ENCODE measurements at places on chromosomes 7 and 10. TPM values are rescaled to one million over a fixed set of nuclear protein-coding genes. Genes with fewer than 3 reads are reported as not detected.
A peak's percentile ranks its signal among the peaks of the same experiment; 100 is the strongest.

GRCh38 chr7:6074612-6075380 is 43.6 kb downstream of the ANKRD61 start:
- no peak for DNase-seq
- no peak overlapping the region for H3K4me3 ChIP-seq
- H3K4me1 ChIP-seq = peaks cover 6% of the 10 kb centered on the region
- H3K27me3 ChIP-seq = peaks cover 4% of the 10 kb centered on the region
- H3K36me3 ChIP-seq = no peaks in the 10 kb centered on the region
- no peak overlapping the region for H3K27ac ChIP-seq

ACSL5 gene
- total RNA-seq = 55.8 TPM

DNA sequence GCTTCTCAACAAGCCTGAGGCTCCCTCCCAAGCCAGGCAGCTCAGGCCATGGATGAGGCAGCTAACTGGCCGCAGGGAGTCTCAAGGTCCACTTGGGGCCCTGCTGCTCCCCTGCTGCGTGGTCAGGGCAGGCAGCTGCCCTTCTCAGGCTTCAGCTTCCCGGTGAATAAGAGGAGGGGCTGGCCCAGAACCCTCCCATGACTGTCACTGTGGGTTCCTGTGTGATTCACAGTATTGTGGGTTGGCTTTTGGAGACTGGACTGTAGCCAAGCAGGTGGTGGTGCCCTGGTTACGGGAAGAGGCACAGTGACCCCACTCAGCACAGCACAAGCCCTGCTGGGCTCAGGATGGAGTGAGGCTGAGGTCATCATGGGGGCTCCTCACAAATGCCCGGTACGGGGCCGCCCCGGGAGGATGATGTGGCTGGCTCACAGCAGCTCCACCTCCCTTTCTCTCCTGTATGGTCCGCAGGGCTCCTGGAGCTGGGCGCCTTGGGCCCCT is 189.8 kb downstream of the HECW1 start:
- no peak for DNase-seq
- no peak overlapping the region for H3K27ac ChIP-seq
- no peaks in the 10 kb centered on the region for H3K36me3 ChIP-seq
- no peak overlapping the region for H3K4me3 ChIP-seq
- peaks cover 7% of the 10 kb centered on the region for H3K27me3 ChIP-seq

DNA sequence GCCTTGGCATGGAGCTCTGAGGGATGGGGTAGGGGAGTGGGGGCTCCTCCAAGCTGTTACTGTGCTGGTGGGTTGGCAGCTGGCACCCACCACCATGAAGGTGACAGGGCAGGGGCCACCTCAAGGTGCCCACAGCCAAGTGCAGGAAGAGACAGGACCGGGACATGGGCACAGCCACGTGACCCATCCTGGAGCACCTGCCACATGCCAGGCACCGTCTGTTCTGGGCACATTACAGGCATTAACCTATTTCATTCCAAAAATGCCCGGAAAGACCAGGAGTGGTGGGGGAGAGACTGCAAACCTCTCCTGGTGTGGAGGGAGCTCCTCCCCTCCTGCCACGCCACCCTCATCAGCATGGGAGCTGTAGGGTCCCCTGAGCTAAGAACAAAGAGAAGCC is 56.7 kb downstream of the CAMK2B start:
- H3K4me3 ChIP-seq = no peak overlapping the region
- DNase-seq = no peak
- no peaks in the 10 kb centered on the region for H3K4me1 ChIP-seq
- no peaks in the 10 kb centered on the region for H3K36me3 ChIP-seq
- no peaks in the 10 kb centered on the region for H3K27me3 ChIP-seq
- H3K27ac ChIP-seq = peak overlapping the region; percentile 19

- no peaks in the 10 kb centered on the region for H3K27me3 ChIP-seq
- DNase-seq = no peak
- no peaks in the 10 kb centered on the region for H3K4me1 ChIP-seq
Measured at GRCh38 chr7:49400891-49401550, 372.4 kb upstream of the VWC2 start.

DNA sequence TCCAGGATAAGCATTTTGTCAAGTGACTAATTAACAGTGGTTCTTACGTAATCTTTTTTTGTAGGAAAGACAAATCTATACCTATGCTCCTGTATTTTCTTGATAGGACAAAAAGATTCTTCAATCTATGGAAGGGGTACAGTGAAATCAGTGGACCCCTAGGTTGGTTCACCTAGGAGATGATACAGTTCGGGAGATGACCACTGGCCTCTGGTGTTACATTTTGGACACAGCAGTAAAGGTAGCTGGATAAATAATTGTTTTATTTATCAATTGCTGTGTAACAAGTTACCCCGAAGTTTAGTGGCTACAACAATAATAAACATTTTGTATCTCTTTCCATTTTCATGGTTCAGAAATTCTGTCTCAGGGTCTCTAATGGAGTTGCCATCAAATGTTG is 288.2 kb upstream of the MAGI2 start:
- H3K4me1 ChIP-seq = no peaks in the 10 kb centered on the region
- peaks cover 2% of the 10 kb centered on the region for H3K27me3 ChIP-seq
- no peak for DNase-seq
- H3K36me3 ChIP-seq = no peaks in the 10 kb centered on the region
- no peak overlapping the region for H3K4me3 ChIP-seq

GRCh38 chr10:119031496-119032059 is 2.1 kb downstream of the NANOS1 start:
- DNase-seq = no peak
- H3K27me3 ChIP-seq = peaks cover 13% of the 10 kb centered on the region
- H3K27ac ChIP-seq = no peak overlapping the region
- peaks cover 14% of the 10 kb centered on the region for H3K4me1 ChIP-seq

TRA2A gene
- 119 TPM for total RNA-seq

GRCh38 chr10:48343106-48343505 is 36.6 kb downstream of the MAPK8 start:
- no peaks in the 10 kb centered on the region for H3K27me3 ChIP-seq
- DNase-seq = no peak
- no peak overlapping the region for H3K27ac ChIP-seq
- peaks cover 21% of the 10 kb centered on the region for H3K36me3 ChIP-seq
- peaks cover 24% of the 10 kb centered on the region for H3K4me1 ChIP-seq

GRCh38 chr10:3010334-3010733 is 57.0 kb upstream of the PFKP start:
- H3K4me1 ChIP-seq = no peaks in the 10 kb centered on the region
- no peak for DNase-seq
- H3K36me3 ChIP-seq = no peaks in the 10 kb centered on the region
- no peak overlapping the region for H3K27ac ChIP-seq

All from activated naive CD8-positive, alpha-beta T cell treated with anti-CD3 and anti-CD28 coated beads, Interleukin-2, amount 10 ng/mL, durations not matched to agents 7 days and 5 days (primary cell).